ENCODE measurements at places on chromosomes 5 and 9.

GRCh38 chr5:39475881-39476842 is 51.4 kb upstream of the DAB2 start:
- no peak for DNase-seq

DNA sequence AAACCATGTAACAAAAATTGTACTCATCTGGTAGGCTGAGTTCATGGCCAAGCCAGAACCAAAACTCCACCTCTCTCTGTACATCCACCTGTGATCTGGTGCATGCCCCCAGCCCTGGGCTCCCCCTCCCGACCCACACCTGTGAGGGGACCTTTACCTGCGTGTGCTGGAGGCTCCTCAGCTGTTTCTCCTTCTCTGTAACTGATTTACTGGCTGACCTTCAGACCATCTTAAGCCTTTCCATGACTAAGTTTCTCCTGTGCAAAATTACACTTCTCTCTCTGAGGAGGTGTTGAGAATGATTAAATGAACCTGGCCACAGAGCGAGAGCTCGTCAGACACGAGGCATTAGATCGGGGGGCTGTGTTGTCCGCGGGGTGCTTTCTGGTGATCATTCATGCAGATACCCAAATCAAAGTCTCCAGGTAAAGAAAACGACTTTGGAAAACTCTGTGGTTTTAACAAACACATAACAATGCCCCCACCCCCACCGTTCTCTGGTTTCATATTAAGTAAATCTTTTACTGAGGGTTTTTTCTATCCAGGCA is 136.4 kb downstream of the SEMA5A start:
- DNase-seq = no peak

GRCh38 chr5:6493681-6494454 is 45.2 kb downstream of the UBE2QL1 start:
- DNase-seq = no peak

DNA sequence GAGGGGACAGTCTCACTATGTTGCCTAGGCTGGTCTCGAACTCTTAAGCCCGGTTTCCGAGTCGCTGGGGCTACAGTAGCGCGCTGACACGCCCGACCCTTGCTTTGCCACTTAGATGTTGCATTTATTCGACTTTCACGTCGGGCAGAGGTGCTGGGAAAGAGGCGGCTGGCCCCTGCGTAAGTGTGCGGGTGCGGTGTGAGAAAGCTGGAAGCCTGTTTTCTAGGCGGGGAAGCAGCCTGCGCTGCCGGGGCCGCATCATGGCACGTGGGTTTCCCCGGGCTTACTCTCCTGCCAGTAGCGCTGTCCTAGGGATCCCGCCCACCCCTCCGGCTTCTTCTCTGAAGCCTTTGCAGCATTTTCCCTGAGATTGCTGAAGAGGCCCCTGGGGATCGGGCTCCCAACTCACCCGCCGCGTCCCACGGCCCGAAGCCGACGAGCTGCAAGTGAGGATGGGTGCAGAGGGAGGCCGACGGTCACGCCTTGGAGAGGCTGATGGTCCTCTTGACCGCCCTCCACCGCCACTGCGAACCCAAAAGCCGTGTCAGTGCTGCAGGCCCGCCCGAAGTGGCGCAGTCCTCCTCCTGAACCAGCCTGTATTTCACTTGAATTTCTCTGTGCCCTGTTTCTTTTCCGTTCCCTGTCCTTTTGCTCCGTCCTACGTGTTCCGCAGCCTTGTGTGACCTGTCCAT is 5.8 kb upstream of the TRIM41 start:
- no peak for DNase-seq

DNA sequence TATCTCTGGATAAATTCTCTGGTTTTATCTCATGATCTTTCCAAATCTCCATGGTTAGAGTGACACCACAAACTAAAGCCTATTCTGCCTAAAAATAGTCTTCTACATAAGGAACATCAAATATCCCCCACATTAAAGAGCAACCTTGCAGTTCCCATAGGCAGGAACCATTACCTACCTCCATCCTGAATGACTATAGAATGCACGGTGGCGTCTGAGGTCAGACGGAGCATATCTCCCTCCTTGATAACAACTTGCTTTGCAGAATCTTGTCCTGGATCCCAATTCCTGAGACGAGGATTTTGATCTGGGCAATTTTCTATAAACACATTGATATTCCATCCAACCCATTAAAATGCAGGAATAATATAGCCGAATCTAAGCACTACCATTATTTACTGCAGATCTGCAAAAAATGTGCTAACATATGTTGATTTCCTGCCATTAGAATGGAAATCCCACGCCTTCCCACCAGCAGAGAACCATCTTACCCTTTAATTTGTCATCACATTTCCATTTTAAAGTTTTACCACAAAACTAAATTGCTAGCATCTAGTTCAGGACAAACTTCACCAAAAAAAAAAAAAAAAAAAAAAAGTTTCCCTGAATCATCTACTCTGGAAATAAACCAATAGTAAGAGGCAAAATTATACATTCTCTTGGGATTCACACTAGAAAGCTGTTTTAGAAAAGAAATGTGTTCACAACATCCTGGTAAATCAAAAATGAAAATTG is 22.1 kb downstream of the CEMIP2 start:
- no peak for DNase-seq

DNA sequence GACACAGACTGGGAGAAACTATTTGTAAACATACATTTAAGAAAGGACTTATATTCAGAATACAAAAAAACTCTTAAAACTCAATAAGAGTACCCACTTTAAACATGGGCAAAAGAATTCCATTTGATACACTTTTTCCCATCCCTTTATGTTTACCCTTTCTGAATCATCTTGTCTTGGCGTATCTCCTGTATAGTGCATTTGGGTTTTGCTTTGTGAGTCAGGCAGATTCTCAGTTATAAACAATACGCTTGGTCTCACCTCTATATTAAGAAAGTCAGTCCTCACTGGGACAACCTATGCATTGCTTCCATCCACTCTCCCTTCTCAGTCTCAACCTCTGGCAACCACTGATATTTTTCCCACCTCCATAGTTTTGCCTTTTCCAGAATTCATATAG is 27.3 kb upstream of the ADAMTS6 start:
- DNase-seq = no peak

DNA sequence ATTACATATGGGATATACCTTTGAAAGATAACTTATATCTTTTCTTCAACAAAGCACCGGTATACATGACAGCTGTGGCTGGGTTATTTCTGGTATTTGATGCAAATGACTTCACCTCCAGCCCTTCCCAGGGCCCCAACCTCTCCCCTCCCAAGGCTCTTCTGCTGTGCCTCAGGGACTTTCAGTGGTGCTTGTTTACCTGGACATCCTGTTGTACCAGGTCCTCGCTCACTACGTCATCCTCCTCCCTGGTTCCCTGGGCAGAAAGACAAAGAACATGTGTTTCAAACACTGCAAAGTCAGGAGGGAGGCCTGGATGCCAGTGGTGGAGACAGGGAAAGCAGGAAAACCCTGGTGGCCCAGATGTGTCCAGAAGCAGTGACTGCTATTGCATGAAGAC is 23.4 kb downstream of the ANXA6 start:
- no peak for DNase-seq

DNA sequence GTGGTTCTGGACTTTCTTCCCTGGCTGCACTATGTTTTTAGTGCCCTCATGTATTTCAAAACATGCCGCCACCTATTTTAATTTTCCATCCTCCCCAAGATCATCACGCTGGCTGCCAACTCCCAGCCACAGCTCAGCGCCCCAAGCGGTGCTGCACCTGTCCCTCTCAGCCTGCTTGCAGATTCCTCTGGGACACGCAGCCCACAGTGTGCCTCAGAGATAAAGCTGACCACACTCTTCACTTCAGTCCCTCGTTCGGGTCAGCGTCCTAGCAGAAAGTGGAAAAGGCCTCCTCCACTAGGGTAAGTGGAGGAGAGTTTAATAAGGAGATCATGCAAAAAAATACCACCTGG is 56.2 kb upstream of the CKS2 start:
- DNase-seq = no peak

DNA sequence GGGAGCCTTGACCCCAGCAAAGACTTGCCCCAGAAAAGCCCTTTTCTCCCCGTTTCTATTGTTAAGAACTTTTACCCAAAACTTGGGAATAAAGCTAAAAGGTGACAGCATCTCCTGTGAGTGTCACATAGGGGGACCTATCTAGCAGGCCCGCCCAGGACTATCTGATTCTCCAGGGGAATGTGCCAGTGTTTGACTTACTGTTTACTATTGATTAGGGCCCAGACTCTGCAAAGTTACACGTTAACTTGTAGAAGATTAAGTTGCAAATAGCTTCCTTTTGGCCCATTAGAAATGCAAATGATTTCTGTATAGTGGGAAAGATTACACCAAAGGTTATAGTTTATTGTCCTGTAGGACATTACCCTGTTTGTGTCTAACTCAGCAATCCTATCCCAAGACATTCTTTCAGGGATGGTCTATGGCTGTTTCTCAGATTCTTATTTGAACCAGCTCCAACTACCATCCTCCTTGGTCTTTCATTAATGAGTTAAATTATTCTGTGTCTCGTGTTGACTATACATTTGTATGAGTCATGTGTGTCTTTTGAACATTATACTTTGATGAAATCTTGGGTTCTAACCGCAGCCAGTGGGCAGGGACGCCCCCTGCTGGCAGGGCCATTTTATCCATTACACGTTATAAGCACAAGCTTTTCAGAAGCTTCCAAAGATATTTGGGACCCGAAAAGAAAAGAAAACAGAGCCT is 60.7 kb downstream of the HRH2 start:
- no peak for DNase-seq

- DNase-seq = no peak
Measured at GRCh38 chr5:104815212-104815611, 1252.6 kb upstream of the NUDT12 start.

DNA sequence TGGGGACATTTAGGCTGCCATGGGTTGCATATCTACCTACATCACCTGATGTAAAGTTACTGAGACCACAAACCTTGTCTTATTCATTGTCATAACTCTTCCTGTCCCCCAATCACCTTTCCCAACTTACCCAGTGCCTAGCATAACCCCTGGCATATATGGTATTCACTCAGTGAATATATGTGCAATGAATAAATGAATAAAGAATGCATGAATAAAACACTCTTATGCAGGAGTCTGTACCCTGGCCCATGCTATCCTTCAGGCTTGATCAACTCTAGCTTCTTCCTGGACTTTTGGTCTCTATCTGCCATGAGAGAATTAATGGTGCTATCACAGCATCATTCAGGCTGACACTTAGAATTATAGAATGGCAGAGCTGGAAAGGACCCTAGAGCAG is 285.2 kb downstream of the SMARCA2 start:
- DNase-seq = no peak

DNA sequence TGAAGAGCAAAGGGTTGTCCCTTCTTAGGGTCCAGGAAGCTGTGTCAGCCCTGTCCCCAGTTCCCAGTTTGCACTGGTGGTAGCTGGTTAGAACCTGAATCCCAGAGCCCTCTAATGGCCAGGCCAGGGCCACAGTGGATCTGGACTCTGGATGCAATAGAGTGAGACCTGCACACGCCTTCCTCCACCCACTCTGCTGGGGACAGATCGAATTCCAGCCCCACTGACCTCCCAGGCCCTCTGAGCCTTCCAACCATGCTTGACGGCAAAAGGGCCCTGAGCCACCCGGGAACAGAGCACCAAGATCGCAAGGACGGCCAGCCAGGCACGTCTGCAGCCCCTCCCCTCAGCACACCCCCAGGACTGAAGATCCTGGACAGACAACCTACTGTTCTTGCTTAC is 23.7 kb downstream of the NAIF1 start:
- no peak for DNase-seq

GRCh38 chr5:10600626-10601245 is 36.9 kb downstream of the ANKRD33B start:
- DNase-seq = no peak

GRCh38 chr9:23552876-23553601 is 273.0 kb downstream of the ELAVL2 start:
- DNase-seq = no peak

DNA sequence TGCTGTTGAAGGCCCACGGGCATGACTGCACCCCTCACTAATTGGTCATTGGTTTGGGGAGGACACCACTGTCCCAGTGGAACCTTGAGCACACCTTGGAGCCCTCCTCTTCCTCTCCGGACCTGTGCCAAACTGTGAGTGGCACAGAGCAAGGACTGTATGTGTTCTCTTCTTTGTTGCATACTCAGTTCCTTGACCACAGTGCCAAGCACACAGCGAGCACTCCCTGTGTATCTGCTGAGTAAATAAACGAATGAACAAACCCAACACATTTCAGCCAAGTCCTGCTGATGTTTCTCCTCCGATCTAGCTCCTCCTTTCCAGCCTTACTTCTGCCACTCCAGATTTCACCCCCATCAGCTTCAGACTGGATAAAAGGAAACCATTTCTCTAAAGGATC is 2.7 kb upstream of the TRIM52 start:
- DNase-seq = no peak

- DNase-seq = no peak
Measured at GRCh38 chr5:9497347-9497746, 48.5 kb downstream of the SEMA5A start.

DNA sequence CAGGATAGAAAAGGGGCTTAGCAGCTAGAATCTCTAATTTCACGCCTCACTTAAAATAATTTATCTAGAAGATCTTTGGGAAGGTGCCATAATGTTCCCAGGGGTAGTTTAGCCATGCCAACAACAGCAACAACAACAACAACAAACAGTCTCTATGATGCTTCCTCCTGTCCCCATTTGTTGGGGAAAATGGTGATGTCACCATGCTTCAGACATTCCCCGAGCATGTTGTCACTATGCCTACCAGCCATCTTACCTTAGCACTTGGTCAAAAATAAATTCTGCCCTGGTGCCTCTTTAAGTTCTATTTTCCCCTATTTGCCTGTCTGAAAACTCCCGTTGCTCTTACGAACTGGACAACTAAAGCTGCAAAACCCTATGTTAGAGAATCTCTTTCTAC is 76.6 kb downstream of the KCNN2 start:
- DNase-seq = no peak

- no peak for DNase-seq
Measured at GRCh38 chr5:960551-960950, 48.1 kb upstream of the NKD2 start.

DNA sequence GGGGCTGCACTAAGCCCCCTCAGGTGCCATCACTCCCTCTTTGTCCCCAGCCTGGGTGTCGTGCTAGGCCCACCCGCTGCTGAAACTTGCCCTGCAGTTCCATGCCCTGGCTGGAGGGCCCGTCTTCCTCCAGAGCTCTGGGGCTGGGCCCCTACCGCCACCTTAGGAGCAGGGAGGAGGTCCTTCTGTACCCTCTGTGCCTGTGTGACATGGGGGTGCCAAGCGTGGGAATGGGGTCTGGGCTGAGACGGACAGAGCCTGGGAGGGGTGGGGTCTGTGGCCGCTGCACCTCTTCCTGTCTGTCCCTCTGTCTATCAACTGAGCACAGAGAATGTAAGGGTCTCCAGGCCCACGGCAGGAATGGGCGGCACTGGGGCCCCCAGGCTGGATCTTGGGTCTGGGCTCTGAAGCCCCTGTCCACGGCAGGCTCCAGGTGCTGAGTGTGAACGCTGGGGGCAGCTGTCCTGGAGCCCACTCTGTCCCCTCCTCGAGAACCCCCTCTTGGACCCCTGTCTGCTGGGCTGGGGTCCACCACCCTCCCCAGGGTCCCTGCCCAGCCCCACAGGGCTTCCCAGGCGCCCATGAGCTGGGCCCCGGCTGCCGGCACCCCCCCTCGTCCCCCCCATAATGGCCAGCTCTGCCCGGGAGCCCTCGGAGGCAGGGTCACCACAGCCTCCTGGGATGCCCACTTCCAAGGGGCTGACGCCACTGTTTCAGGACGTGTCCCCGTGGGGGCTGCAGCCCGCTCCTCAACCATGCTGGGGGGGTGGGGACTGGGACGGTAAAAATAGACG is 15.8 kb upstream of the NRARP start:
- no peak for DNase-seq

Data from stimulated activated CD4-positive, alpha-beta T cell treated with anti-CD3 and anti-CD28 coated beads, Interleukin-1b, Interleukin-23, amount 100 ng/mL, for 1 hour (primary cell).